ENCODE measurements at places on chromosomes 6 and 20.

- DNase-seq = no peak
These were observed 64.1 kb upstream of the F13A1 start for GRCh38 chr6:6384520-6384919.

GRCh38 chr20:46132705-46133120, 14.6 kb downstream of the CD40 start:
- DNase-seq = peak; percentile 31

GRCh38 chr20:31829731-31830130, 10.6 kb downstream of the MYLK2 start:
- DNase-seq = no peak

DNA sequence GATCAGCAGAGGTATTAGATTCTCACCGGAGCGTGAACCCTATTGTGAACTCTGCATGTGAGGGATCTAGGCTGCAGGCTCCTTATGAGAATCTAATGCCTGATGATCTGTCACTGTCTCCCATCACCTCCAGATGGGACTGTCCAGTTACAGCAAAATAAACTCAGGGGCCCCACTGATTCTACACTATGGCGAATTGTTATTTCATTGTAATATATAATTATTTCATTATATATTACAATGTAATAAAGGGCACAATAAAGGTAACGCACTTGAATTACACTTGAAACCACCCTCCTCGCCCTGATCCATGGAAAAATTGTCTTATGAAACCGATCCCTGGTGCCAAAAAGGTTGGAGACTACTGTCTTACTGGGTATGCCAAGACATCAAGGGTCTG, 18.6 kb downstream of the PRKN start:
- DNase-seq = no peak

DNA sequence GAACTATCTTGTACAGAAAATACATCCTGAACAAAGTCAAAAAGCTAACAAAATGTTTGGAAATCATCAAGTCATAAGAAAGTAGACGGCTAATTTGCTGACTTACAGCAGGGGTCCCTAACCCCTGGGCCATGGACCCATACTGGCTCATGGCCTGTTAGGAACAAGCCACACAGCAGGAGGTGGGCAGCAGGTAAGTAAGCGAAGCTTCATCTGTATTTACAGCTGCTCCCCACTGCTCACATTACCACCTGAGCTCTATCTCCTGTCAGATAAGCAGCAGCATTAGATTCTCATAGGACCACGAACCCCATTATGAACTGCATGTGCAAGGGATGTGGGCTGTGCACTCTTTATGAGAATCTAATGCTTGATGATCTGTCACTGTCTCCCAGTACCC, 115.5 kb downstream of the CDK19 start:
- no peak for DNase-seq

- no peak for DNase-seq
These were observed 15.5 kb upstream of the CARMIL1 start for GRCh38 chr6:25263657-25264056.

GRCh38 chr20:9458138-9458796, 56.1 kb upstream of the LAMP5 start:
- DNase-seq = no peak

GRCh38 chr6:111667931-111668330, 62.3 kb upstream of the TRAF3IP2 start:
- no peak for DNase-seq

- no peak for DNase-seq
These were observed 34.3 kb downstream of the COL12A1 start for GRCh38 chr6:75171567-75171966.

DNA sequence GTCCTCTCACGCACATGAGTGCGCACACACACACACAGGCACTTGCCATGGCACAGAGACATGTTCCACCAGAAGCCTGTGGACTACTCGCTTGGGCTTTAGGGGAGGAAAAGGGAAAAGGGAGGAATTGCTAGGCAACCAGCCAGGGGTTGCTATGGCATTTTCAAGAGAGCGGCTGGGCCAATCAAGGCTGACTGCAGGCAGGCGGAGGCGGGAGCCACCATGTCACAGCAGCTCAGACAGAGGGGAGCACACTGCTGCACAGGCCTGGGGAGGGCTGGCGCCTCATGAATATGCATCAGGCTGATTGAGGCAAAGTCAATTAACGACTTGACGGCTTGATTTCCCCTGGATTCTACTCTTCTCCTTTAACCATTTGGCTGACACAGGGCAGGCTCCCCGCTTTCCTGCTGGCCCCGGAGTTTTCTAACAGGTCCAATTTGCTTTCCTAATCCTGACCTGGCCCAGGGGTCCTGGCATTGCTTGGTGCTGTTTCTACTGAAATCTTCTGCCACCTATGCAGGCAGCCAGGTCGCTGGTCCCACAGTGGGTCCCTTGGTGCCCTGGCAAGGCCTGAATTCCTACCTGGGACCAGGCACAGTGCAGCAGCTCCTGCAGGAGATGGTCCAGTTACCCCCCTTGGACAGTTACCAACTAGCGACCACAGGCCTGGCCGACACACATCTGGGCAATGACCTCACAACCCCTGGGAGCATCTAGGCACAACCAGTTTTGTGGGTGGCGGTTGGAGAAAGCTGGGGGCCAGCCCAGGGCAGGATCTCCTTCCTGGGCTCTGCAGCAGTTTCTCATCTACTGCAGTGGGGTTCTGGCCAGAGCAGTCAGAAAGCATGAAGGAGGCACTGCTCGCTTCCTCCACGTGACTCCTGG, 52.1 kb downstream of the YTHDF1 start:
- DNase-seq = no peak

GRCh38 chr6:133132466-133132971, 108.6 kb upstream of the EYA4 start:
- no peak for DNase-seq

DNA sequence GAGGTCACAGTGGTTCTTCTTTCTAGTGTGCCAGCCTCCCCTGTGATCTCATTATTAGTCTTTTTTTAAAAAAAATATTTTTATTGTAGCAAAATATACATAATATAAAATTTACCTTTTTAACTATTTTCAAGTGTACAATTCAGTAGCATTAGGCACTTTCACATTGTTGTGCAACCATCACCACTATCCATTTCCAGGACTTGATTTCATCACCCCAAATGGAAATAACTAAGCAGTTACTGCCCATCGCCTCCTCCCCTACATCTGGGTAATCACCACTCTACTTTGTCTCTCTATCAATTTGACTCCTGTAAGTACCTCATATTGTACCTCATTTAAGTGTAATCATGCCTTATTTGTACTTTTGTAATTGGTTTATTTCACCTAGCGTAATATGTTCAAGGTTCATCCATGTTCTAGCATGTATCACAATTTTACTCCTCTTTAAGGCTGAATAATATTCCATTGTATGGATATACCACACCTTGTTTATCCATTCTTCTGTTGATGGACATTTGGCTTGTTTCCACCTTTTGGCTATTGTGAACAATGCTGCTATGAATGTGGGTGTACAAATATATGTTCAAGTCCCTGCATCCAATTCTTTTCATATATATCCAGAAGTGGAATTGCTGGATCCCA, 68.6 kb upstream of the FYN start:
- DNase-seq = no peak

- DNase-seq = no peak
These were observed 175.5 kb downstream of the RFPL4B start for GRCh38 chr6:112522587-112522986.

- no peak for DNase-seq
These were observed 22.5 kb upstream of the HFE start for GRCh38 chr6:26064619-26065257.

DNA sequence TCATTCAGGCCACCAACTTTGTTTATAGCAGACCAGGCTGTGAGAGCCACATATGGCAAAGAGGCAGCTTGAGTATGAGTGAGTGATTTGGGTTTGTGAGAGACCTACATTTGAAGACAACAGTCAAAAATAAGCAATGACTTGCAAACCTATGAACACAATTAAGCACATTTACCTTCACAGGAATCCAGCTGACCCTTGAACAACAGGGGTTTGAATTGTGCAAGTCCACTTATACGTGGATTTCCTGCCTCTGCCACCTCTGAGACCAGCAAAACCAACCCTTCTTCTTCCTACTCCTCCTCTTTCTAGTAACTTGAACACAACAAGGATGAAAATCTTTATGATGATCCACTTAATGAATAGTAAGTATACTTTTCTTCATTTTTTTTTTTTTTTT, 10.1 kb downstream of the RTN4IP1 start:
- no peak for DNase-seq

GRCh38 chr6:42306439-42307140, 88.9 kb upstream of the MRPS10 start:
- no peak for DNase-seq

- no peak for DNase-seq
These were observed 68.3 kb upstream of the TNFRSF21 start for GRCh38 chr6:47377971-47378370.

GRCh38 chr20:9353180-9353915, 161.0 kb upstream of the LAMP5 start:
- no peak for DNase-seq

GRCh38 chr6:142631517-142632385, 313.2 kb downstream of the HIVEP2 start:
- no peak for DNase-seq

- DNase-seq = no peak
These were observed 1.1 kb upstream of the RNF182 start for GRCh38 chr6:13923527-13924145.

DNA sequence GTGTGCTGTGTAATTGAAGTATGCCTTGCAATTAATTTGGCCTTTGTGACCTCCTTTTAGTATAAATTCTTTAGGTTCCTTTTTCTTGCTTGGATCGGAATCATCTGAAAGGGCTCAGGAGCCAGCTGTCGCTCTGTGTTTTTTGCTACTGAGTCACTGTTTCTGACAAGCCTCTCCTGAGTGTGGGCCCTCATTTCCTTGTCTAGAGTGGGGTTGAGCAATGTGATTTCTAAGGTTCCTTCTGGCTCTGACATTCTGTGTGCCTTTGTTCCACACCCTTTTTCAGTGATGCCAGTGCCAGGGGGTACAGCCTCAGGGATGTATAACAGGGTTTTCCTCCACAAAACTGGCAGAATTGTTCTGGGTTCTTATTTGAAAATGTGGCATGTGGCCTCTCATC, 26.5 kb downstream of the DAAM2 start:
- no peak for DNase-seq

DNA sequence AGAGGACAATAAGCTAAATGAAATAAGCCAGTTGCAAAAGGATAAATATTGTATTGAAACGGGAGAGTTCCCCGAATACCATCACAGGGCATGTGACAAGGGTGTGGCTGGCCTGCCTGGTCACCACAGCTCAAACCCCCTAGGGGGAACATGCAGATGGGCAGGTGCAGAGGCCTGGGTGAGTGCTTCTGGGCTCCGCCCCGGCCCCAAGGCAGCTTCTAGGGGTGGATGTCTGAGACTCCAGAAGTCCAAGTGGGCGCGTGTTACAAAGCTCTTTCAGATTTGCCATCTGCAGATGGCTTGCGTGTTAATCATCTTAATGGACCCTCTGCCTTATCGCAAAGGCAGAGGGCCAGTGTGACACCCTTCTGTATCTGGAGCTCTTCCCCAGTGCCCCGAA, 559.2 kb upstream of the IMPG1 start:
- DNase-seq = no peak

DNA sequence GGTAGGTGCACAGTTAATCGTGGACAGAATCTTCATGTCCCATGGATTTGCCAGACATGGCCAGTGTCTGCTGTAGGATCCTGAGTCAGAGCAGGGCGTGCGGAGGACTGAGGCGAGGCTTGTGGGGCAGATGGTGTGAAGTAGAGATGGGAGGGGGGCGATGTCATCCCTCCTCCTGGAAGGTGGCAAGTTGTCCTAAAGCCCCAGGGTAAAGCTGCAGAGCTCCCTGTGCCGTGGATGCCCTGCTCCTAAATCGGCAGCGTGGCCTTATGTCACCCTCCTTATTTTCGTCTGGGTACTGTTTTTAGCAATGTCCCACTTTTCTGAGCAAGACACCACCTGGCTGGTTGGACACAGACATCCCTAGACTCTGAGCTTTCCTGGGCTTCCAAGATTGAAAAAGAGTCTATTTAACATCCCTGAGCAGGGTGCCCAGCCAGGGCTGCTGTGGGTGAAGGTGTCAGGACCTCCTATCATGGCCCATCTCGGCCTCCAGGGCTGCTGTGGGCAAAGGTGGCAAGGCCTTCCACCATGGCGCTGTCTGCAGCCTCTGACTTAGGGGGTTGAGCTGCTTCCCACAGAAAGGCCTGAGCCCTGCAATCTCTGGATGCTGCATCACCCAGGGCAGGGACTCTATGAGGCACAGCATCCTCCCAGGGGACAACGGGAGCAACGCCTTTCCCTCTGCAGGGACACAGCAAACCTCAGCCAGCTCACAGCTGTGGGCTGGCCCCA, 145.4 kb downstream of the TTLL2 start:
- no peak for DNase-seq

- DNase-seq = no peak
These were observed 54.3 kb downstream of the TCP11 start for GRCh38 chr6:35086636-35087360.

DNA sequence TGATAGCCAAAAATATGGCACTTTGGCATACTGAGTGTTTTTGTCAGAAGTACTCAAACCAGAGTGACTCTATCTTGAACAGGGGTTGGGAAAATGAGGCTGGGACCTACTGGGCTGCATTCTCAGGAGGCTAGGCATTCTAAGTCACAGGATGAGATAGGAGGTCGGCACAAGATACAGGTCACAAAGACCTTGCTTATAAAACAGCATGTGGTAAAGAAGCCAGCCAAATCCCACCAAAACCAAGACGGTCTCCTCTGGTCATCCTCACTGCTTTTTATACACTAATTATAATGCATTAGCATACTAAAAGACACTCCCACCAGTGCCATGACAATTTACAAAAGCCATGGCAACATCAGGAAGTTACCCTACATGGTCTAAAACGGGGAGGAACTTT, 985.1 kb downstream of the HACE1 start:
- no peak for DNase-seq

GRCh38 chr6:43921548-43922425, 151.8 kb downstream of the VEGFA start:
- no peak for DNase-seq

- no peak for DNase-seq
These were observed 95.9 kb upstream of the PMEPA1 start for GRCh38 chr20:57805747-57806146.

DNA sequence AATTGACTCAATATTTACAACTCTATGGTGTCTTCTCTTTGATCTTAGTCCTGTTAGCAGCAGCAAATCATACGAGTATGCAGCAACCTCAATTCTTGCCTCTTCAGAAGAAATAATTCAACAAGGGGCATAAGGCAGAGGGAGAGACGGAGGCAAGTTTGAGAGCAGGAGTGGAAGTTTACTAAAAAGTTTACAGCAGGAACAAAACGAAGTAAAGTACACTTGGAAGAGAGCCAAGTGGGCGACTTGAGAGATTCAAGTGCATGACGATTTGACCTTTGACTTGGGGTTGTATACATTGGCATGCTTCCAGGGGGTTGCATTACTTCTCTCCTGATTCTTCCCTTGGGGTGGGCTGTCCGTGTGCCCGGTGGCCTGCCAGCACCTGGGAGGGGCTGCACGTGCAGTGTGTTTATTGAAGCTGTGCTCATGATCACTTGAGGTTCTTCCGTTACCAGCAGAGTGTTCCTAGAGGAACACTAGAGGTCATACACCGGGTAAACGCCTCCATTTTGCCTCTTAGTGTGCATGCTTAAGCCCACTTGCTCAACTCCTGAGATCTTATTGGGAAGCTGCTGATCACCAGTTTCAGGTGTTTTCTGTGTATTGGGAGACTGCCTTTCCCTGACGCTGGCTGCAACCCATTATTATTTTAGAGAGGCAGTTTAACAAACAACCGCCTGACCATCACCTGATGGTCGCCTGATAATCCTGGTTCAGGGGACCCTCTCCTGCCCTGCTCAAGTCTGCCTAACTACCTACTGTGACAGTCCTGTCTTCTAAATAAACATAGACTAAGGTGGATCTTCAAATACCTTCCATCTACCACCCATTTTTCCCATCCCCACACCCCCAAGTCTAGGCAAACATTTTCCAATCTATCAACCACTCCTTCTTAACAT, 172.4 kb upstream of the MYLIP start:
- DNase-seq = no peak
